ENCODE measurements at places on chromosomes 1 and 21.

DNA sequence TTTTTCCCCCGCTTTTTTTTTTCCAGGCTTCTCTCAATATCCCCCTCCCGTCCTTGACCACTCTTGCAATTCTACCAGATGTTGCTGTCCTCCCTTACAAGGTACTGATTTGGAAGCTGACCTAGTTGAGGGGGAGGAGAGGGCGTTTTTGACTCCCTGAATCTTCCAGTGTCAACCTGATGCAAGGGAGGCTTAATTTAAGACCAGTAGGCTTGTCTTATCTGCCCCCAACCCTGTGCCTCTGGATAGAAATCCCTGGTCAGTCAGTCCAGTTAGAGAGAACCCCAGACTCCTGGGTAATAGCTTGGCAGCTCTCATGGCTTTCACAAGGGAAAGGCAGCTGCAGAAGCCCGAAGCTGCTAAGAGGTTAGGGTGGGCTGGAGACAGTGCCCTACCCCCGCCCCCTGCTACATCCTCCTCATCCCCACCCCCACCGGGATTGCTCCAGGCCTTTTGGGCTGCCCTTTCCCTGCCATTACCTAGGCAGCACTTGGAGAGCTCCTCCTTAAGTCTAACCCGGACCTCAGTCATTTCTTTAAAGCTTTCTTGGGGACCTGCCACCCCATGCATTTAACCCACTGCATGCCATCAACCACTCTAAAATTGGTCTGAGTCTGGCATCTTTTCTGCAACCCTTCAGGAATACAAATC lies 3.6 kb downstream of the ACKR1 start:
- no peak for DNase-seq

GRCh38 chr1:221692643-221693042 lies 49.2 kb downstream of the DUSP10 start:
- DNase-seq: no peak

DNA sequence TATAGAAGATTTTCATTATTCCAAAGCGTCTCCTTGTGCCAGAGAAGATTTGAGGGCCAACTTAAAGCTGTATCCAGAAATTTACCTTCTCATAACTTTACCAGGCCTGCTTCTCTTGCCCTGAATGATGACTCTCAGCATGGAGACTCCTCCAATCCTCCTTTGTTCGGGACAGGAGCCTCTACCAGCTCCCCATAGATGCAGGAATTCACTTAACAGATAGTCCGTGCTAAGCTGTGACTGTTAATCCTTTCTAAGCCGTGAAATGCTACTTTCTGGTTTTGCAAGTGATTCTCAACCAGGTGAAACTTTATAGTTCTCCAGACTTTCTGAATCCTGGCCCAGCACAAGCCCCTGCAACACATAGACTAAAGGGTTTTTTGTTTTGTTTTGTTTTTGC lies 31.8 kb upstream of the KCND3 start:
- no peak for DNase-seq

DNA sequence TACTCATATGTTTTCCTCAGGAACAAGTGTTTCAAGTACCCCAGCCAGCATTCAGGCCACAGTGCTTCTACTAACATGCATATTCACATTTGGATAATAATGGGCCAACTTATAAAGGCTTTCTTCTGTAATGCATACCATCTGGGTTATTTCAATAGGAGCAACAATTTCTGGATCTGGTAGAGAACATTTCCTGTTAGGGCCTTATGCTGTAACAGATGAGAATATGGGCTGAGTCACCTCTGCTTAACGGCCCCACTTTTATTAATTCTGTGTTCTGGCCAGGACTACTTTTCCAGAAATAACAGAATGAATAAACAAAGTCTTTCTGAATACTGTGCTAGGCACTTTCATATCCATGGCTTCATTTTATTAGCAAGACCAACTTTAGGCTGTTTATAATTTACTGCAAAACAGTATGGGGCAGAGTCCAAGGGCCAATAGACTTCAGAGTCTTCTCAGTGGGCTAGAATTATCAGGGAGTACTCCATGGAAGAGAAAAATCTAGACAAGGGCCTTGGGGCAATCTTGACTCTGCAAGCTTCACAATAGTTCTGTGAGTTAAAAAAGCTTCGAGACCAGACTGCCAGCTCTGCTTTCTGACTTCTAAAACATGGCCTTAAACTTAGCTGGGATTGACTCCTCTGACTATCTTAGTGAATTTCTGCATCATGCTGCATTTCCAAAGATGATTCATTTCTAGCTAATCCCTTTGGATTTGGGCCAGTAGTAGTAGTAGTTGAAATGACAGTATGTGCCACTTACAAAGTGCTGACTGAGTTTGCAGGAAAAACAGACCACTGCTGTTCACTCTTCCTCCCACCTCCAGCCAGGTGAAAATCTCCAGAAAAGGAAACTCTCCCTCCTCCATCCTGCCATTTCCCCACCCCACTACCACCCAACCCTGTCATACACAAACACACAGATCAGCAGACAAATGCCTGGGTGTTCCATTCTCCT lies 8.2 kb upstream of the SSX2IP start:
- no peak for DNase-seq

- DNase-seq: no peak
These were observed 10.6 kb downstream of the PLXNA2 start for GRCh38 chr1:208233546-208233945.
